ENCODE measurements at places on chromosomes 4 and X.

DNA sequence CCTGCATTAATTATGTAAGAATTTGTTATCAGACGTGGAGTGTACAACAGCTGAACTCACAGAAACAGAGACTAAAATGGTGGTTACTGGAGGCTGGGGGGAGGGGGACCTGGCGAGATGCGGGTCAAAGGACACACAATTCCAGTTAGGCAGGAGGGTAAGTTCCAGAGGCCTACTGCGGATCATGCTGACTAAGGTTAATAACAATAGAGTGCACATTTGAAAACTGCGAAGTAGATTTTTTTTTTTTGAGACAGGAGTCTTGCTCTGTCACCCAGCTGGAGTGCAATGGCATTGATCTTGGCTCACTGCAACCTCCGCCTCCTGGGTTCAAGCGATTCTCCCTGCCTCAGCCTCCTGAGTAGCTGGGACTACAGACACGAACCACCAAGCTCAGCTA is 7.6 kb downstream of the AGA start:
- no peak for DNase-seq

- no peak for DNase-seq
Measured at GRCh38 chr4:162056990-162057389, 106.8 kb downstream of the FSTL5 start.

DNA sequence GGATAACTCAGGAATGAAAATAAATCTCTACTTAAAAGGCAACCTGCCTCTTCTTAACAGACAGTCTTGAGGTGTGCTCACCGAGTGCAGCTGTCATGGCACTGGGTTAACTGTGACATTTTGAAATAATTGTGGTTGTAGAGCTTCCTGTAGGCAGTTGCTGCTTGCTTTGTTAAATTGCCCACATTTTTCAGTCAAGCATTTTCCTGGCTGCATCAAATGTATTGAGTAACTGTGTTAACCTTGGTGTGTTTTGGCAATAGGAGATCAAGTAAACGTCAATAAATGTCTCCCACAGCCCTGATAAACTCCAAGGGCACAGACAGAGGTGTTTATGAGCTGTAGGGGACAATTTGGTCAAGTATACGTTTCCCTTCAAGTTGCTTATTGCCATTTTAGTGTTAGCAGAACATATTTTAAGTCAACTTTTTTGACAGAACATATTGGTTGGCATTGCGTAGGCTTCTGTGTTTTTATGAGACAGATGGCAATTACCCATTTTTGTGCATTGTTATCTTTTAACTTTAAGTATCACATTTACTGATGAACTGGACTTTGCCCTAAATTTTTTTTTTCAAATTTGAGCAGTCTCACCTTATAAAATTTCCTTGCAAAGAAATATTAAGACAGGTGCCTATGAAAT is 527.4 kb downstream of the C4orf33 start:
- DNase-seq, result no peak

DNA sequence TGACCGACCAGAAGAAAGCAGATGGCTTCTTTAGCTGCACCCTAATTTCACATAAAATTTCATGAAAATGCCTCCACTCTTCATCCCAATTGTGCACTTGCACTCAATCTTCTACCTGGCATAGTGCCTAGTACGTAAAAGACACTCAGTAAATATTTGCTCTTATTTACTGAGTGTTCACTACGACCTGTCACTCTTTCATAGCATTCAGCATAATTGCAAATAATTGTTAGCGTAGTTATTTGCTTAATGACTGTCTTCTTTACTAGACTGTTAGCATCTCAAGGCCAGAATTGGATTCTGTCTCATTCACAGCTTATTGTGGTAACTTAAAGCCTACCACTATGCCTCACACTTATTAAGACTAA is 130.2 kb downstream of the ENOX2 start:
- no peak for DNase-seq

- no peak for DNase-seq
Measured at GRCh38 chrX:153440556-153441135, 5.2 kb downstream of the TREX2 start.

- DNase-seq, result no peak
Measured at GRCh38 chr4:138688408-138689085, 327.0 kb upstream of the NOCT start.

GRCh38 chr4:23853986-23854660 is 35.7 kb downstream of the PPARGC1A start:
- no peak for DNase-seq

- DNase-seq, result no peak
Measured at GRCh38 chr4:86358257-86358656, 1.6 kb downstream of the MAPK10 start.

DNA sequence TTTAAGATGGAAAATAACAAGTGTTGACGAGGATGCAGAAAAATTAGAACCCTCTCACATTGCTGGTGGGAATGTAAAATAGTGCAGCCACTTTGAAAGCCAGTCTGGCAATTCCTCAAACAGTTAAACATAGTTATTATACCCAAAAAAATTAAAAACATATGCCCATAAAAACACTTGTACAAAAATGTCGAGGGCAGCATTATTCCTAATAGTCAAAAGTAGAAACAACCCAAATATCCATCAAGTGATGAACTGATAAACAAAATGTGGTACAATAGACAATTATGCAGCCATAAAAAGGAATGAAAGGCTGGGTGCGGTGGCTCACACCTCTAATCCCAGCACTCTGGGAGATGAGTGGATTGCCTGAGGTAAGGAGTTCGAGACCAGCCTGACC is 6.3 kb downstream of the IDS start:
- DNase-seq, result no peak

Measured in fibroblast of skin of left quadriceps (primary cell).